NCI-H510A (cell line): ENCODE measurements at places on chromosomes 3 and 15.

GRCh38 chr3:188788621-188789081 is 383.1 kb upstream of the TPRG1 start:
- DNase-seq = no peak

- no peak for DNase-seq
Measured at GRCh38 chr3:137807998-137808397, 43.9 kb downstream of the SOX14 start.

GRCh38 chr3:172524611-172525010 is 1.4 kb upstream of the TNFSF10 start:
- no peak for DNase-seq

GRCh38 chr15:80182611-80183261 is 29.9 kb downstream of the FAH start:
- no peak for DNase-seq

GRCh38 chr3:140854961-140855360 is 86.7 kb upstream of the SLC25A36 start:
- DNase-seq = no peak

DNA sequence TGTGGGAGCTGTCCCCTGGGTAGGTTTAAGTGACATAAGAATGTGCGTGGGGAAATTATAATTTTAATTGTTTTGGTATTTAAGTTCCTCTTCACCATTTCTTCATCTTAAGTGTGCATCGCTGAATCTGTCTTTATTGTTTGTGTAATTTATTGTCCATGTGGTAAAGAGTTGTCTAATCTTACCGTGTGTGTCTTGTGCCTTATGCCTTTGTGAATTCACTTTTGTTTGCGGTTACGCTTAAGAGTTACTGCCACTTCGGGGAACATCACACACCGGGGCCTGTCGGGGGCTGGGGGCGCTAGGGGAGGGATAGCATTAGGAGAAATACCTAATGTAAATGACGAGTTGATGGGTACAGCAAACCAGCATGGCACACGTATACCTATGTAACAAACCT is 767 bp downstream of the WDR48 start:
- no peak for DNase-seq

DNA sequence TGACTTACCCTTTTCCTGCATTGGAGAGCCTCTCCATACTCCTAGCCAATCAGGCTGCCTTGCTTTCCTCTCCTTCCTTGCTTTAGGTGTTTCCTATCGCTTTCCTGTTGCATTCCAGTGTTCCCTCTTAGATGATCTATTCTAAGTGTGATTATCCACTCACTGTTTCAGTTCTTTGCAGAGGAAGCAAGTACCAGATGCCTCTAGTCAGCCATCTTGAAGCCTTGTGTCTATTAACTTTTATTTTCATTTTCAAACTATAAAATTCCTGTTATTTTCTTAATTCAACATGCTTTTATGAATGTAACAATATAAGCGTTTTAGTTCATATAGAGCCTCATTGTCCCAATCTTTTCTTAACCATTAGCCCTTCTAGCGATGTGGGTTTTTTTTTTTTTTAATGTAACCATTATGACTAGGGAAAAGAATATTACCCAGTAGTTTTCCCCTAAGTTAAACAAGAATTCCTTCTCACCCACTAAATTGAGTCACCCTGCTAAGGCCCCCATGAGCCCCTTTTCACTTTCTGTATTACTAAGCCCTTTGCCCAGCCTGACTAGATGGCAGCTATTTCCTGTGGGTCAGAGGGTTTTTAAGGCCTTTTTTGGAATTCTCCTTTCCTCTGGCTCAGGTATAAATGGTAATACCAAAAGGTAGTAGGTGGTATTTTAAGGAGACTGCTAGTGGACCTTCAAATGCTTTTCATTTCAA is 229.4 kb upstream of the CTNNB1 start:
- DNase-seq = no peak

GRCh38 chr3:19539518-19540392 is 391.4 kb downstream of the KCNH8 start:
- DNase-seq = no peak

- no peak for DNase-seq
Measured at GRCh38 chr15:60713119-60714084, 234.5 kb upstream of the ICE2 start.

DNA sequence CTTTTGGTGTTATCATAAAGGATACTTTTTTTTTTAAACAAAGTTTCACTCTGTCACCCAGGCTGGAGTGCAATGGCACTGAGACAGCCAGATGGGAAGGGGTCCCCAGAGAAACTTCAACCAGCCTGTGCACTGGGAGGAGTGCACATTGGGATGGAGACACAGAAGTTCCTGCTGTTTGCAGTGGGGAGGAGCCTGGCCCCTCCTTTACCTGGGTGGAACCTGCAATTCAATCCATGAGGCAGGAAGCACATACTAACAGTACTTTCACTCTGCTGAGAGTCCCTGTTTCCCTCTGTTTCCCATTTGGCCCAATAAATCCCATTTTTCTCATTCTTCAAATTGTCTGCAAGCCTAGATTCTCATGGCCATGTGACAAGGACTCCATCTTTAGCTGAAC is 42.3 kb upstream of the LHFPL4 start:
- no peak for DNase-seq

- DNase-seq = no peak
Measured at GRCh38 chr15:99436542-99437314, 129.1 kb upstream of the MEF2A start.

DNA sequence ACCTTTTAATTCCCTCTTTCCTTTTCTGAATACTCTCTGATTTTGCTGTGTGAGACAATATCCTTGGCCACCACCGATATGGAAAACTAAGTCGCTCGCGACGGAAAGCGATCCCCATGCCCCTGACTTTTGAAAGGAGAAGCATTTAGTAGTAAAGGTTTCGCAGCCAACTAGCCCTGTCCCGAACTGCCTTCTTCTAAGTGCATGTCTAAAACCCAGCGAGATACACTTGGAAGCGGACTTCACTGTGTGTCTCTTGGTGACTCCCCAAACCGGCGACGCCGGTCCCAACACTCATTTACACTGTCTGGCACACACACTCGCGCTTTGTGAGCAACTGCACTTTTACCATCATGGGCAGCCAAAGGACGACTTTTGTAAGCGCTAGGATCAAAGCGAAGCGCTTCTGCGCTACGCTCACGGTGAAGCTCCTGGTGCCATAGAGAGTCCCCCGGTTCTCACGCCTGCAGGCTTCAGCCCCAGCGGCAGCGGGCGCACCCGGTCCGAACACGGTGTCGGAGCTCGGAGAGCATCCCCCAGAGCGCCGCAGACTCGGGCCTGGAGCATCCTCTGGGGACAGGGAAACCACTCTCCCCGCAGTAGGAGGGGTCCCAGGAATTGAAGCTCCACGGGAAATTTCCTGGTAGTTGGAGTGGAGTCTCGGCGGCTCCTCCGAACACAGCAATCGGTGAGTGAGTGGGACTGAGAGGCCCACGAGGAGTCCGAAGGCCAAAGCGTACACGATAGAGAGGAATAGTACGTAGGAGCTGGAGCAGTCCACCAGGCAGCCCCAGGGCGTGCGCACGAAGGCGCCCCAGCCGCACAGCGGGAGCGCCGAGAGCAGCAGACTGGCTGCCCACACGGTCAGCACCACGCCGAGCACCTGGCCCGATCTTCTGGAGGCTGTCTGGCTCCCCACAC is 1.4 kb downstream of the GPR149 start:
- DNase-seq = no peak

- DNase-seq = no peak
Measured at GRCh38 chr15:85642065-85642692, 152.5 kb downstream of the KLHL25 start.

DNA sequence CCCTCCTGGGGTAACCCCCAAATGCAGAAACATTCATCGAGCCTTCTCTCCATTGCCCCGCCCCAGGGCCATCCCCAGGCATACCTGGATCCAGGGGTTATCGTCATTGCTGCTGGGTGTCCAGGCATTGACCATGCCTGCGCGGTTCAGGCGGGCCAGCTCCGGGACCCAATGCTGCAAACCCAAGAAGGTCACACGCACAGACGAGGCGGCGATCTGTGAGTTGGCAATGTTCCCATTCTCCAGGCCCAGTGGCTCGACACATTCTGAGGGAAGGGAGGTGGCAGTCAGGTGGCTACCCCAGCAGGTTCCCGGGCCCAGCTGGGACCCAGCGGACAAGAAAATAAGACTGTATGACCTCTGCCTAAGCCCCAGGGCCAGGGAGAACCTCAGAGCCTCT is 6.1 kb downstream of the MFGE8 start:
- DNase-seq = no peak

- no peak for DNase-seq
Measured at GRCh38 chr15:73454096-73454495, 11.1 kb downstream of the REC114 start.

- peak; percentile 39 for DNase-seq
Measured at GRCh38 chr15:49712846-49713450, 92.1 kb downstream of the DTWD1 start.

- DNase-seq = no peak
Measured at GRCh38 chr3:49781415-49782199, 4.7 kb downstream of the IP6K1 start.

- DNase-seq = no peak
Measured at GRCh38 chr15:37823601-37824275, 110.7 kb upstream of the TMCO5A start.

GRCh38 chr3:52704611-52705437 is 767 bp downstream of the GLT8D1 start:
- DNase-seq = no peak

DNA sequence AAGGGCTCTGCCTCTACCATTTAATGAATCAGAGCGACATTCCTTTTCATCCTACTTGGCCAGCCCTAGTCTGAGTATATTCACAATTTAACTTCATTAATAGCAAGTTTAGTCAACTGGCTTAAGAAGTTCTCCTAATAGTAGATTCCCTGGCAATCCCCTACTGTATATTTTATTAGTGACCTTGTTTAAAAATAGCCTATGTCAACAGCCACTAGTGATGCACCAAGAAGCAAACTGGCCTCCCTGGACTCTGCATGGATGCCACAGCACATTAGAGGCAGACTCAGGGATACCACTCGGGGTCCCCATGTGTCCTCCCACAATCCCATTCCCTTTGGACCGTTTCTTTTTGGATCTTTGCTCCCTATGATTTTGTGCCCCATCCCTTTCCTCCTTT is 83.6 kb downstream of the THSD4 start:
- DNase-seq = no peak

DNA sequence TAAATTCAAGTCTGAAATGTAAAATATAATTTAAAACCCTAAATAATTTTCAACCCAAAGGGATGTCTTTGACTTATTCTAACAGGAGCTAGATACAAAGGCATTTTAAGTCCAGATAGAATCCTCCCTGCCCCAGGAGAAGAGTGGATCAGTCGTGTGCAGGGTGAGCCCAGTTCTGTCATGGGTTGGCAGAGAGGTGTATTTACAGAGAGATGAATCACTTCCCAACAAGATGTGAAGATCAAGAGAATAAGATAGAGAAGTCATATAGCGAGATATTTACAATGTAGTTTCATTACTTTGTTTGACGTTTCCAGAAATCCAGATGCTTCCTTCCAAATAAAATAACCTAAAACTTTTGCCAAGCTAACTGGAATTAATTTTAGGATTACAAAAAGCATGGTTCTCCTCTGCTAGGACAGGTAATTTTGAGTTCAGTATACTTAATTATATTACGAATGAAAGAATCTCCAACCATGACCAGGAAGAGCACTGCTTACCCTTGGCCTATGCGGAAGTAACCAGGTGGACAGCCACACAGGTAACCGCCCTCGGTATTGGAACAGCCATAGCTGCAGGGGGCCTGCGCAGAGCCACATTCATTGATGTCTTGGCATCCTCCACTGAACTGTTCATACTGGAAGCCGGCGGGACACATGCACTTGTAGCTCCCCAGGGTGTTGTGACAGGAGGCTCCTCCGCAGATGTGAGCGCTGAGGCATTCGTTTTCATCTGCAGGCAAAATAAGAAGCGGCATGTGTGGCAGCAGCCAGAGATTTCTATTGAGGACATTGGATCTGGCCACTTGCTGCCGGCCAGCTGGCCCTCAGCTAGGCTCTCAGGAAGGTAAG is 84.0 kb downstream of the DUT start:
- DNase-seq = no peak

GRCh38 chr3:85604641-85605040 is 645.9 kb downstream of the CADM2 start:
- DNase-seq = no peak

- DNase-seq = no peak
Measured at GRCh38 chr3:88142094-88142624, 7.6 kb upstream of the C3orf38 start.

DNA sequence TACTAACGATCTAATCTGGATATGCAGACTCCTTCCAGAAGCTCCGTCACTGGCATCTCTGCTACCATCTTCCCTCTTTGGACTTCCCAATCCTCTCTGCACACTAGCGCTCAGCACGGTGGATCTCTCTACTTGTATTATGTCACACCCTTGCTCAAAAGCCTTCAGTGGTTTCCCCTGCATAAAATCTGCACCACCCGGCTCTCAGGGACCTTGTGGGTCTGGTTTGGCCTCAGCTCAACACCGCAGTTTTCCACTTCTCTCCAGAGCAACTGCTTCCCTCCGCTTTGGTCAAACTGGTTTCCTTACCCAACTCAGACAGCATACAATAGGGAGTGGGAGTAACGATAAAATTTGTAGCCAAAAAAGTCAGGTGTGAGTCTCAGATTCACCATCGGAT is 30.7 kb upstream of the HES1 start:
- no peak for DNase-seq

GRCh38 chr3:196611761-196612483 is 27.6 kb upstream of the NRROS start:
- no peak for DNase-seq

DNA sequence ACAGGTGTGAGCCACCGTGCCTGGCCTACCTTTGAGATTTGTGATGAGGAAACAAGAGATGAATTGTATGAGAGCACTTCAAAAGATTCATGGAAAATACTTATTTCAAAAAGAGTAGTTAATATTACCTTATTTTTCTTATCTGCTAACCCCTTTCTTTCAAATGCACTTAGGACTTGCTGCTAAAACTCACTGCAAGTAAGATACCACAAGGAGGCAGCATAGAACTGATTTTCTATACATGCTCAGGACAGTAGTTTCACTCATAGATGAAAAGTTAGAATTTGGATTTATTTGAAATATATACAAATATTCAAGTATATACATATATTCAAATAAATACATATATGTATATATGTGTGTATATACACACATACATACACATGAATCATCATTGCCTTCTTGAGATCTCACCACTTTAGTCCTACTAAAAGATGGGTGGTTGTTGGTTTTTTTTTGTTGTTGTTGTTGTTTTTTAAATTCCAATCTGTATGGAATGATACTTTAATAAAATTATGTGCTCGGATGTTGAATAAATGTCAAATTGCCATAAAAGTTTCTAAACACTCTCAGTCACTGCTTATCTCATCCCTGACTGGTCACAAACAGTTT is 2.4 kb downstream of the CCNDBP1 start:
- no peak for DNase-seq
